ENCODE measurements at places on chromosomes 5 and 9. TPM values are rescaled to one million over a fixed set of nuclear protein-coding genes. Genes with fewer than 3 reads are reported as not detected.

The ZFP2 gene
- total RNA-seq, result 0.69 TPM

The CARTPT gene
- not detected for total RNA-seq

DNA sequence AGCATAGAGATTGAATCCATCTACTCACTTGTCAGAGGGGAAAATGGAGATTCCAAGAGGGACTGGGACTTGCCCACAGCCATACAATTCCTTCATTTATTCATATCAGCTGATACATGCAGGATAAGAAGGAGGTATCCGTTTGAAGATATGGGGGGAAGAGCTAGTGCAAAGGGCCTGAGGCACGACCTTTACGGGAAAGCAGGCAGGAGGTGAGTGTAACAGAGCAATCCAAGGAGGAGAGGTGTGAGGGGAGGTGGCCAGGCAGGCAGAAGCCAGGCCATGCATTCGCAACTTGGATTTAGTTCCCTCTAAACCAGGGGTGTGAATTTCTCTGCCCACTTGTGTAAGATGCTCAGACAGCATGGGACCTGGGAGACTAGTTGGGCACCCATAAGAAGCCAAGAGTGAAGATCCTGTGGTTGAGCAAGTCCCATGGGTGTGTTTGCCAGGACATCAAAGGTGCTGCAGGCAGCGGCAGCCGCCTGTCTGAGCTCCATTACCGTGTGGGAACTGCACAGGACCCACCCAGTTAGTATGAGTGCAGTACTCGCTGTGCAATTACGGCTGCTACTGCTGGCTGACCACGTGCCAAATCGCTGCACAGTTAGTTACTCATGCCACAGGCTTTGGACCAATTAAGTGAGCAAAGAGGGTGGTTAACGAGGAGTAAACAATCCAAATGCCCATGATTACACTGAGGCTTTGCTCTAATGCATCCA, 31.4 kb upstream of the FAT2 start:
- H3K4me3 ChIP-seq, result no peak overlapping the region
- no peak for DNase-seq
- no peaks in the 10 kb centered on the region for H3K27me3 ChIP-seq
- H3K27ac ChIP-seq, result no peak overlapping the region

- H3K27ac ChIP-seq, result no peak overlapping the region
- H3K36me3 ChIP-seq, result no peaks in the 10 kb centered on the region
- DNase-seq, result no peak
- H3K4me3 ChIP-seq, result no peak overlapping the region
Observed at GRCh38 chr9:69809304-69809863, 11.2 kb upstream of the CFAP95 start.

DNA sequence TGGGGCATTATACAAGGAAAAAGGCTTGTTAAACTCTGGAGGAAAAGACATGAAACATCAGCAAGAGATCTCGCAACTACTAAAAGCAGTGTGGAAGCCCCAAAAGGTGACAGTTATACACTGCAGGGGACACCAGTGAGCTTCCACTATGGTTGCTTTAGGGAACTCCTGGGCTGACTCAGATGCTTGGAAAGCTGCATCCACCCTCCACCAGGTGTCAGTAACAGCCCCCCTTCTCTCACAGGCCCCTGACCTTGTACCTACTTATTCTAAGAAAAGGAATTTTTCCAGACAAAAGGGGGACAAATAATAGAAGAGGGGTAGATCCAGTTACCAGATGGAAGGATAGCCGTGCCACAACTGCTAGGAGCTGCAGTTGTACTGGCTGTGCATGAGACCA, 154.4 kb upstream of the COX7C start:
- H3K36me3 ChIP-seq, result no peaks in the 10 kb centered on the region
- no peak overlapping the region for H3K27ac ChIP-seq
- H3K4me1 ChIP-seq, result no peaks in the 10 kb centered on the region
- DNase-seq, result no peak
- no peaks in the 10 kb centered on the region for H3K27me3 ChIP-seq

- H3K4me3 ChIP-seq, result no peak overlapping the region
- H3K4me1 ChIP-seq, result no peaks in the 10 kb centered on the region
- H3K27me3 ChIP-seq, result no peaks in the 10 kb centered on the region
- no peak for DNase-seq
Observed at GRCh38 chr9:92010705-92011536, 60.9 kb upstream of the ROR2 start.
